Airway epithelial cell (primary cell): ENCODE measurements at places on chromosomes 1 and 21. TPM values are rescaled to one million over a fixed set of nuclear protein-coding genes. Genes with fewer than 3 reads are reported as not detected.

Gene EXO1
- total RNA-seq, result 6.9 and 10.7 TPM in 2 replicates

Gene PRKAA2
- 1.5 and 1.9 TPM in 2 replicates for total RNA-seq

Gene REN
- total RNA-seq, result not detected in 2 replicates

Gene FH
- 87.0 and 92.5 TPM in 2 replicates for total RNA-seq

Gene KMO
- not detected in 2 replicates for total RNA-seq

Gene OR2T35
- total RNA-seq, result not detected in 2 replicates

Gene CD1E
- total RNA-seq, result not detected in 2 replicates

Gene LCE2C
- not detected in 2 replicates for total RNA-seq

Gene TFF1
- not detected in 2 replicates for total RNA-seq

Gene RPE65
- not detected in 2 replicates for total RNA-seq

Gene ROR1
- total RNA-seq, result 0.42 and 1.5 TPM in 2 replicates

Gene TIAM1
- total RNA-seq, result 19.3 and 21.7 TPM in 2 replicates

Gene VWA5B1
- total RNA-seq, result not detected in 2 replicates

Gene TNNT2
- total RNA-seq, result 1.3 and 2.6 TPM in 2 replicates

Gene DENND2D
- total RNA-seq, result 15.0 and 15.1 TPM in 2 replicates

Gene C1orf115
- total RNA-seq, result 1.9 TPM in 2 replicates

Gene C1orf94
- total RNA-seq, result not detected in 2 replicates
